Ovary (tissue), 10 donors: ENCODE measurements at places on chromosomes 2 and 18. TPM values are rescaled to one million over a fixed set of nuclear protein-coding genes. Genes with fewer than 3 reads are reported as not detected.

The SSB gene
- 88.4 TPM for total RNA-seq

DNA sequence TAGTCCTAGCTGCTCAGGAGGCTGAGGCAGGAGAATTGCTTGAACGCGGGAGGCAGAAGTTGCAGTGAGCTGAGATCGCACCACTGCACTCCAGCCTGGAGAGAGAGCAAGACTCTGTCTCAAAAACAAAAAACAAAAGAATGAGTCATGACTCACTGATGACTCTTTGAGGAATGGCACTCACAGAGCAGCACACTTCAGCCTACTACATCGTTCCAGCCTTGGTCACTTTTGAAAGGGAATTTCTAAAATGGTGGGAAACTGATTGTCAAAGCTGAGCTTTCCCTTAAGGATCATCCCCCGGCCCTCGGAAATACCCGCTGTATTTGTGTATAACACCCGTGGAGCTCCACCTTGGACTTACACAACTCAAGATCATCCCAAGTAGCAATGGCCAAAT is 217.3 kb upstream of the HS6ST1 start:
- no peak for DNase-seq

GRCh38 chr2:43557196-43557595 is 38.6 kb downstream of the THADA start:
- no peak for DNase-seq

- DNase-seq: peak; percentile 38
Observed at GRCh38 chr2:216687111-216687510, 8.2 kb downstream of the IGFBP5 start.

The NEB gene
- 0.18 TPM for total RNA-seq

The SERPINB10 gene
- total RNA-seq: not detected

DNA sequence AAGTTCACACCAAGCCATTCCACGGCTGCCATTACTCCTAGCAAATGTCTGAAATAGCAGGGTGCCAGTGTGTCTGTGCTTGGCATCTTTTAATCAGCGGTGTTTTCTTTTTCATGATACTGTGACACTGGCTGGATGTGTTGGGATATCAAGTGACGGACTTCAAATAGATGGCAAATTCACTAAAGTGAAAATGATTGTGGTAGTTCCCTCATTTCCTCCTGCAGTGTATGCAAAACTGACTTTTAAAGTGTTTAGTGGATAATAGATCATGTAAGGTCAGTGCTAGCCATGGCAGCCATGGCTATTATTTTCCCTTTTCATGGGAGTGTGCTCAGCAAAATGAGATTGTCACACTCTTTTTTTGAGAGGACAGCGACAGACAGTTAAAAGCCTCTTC is 261.5 kb upstream of the SIX3 start:
- DNase-seq: no peak

DNA sequence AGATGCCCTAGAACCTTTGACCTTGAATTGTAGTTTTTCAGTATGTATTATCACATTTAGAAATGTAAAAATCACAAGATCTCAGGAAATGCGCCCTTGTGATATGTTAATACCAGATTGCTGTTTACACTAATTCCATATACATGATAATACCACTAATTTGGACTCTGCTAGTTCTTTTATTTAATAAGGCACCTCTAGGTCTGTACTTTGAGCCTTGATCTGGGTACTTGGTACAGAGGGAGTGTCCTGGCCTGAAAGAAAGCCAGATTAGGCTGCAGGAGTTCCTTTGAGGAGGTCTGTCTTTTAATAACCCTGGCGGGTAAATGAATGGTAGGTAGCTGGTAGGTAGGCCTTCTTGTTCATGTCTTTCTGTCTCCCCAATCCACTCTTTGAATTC is 26.3 kb downstream of the PLEKHA3 start:
- DNase-seq: no peak

- DNase-seq: no peak
Observed at GRCh38 chr2:238701341-238702206, 146.3 kb upstream of the TWIST2 start.

DNA sequence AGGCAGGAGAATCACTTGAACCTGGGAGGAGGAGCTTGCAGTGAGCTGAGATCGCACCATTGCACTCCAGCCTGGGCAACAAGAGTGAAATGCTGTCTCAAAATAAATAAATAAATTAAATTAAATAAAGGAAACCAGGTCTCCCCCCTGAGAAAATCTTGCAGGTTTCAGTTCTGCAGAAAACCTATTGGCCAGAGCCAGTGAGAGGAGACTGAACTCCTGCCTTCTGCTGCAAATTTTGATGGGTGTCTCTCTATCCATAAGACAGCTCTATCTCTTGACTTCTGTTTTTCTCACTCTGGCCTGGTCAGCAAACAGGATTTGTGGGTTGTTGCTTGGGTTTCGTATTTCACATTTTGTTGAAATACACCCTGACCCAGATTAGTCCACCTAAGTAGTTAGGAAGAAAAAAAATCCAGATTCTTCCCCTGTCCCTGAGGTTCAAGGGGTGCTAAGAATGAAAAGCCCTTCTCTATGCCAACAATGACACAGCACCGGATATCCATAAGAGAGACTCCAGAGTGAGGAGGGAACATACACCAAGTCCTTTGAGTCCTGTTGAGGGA is 86.7 kb upstream of the MAP4K4 start:
- no peak for DNase-seq

The CIB4 gene
- not detected for total RNA-seq

DNA sequence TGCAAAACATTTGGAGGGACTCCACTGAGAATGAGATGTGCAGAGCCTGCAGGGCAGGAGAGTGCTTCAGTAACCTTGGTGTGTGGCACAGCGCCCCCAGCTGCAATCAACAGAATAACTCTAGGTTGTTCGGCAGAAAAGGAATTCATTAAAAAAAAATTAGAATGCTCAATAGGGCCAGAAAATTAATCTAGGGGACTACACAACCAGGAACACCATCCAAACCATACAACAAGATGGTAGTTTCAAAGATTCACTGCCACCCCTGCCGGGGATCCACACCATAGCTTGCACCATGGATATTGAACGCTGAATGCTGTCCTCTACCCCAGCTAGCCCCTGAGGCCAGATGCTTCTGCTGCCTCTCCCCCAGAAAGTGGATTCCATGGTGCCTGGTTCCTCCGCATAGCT is 50.1 kb downstream of the THUMPD2 start:
- DNase-seq: no peak

The RGPD5 gene
- 18.0 TPM for total RNA-seq

The NT5DC4 gene
- not detected for total RNA-seq

DNA sequence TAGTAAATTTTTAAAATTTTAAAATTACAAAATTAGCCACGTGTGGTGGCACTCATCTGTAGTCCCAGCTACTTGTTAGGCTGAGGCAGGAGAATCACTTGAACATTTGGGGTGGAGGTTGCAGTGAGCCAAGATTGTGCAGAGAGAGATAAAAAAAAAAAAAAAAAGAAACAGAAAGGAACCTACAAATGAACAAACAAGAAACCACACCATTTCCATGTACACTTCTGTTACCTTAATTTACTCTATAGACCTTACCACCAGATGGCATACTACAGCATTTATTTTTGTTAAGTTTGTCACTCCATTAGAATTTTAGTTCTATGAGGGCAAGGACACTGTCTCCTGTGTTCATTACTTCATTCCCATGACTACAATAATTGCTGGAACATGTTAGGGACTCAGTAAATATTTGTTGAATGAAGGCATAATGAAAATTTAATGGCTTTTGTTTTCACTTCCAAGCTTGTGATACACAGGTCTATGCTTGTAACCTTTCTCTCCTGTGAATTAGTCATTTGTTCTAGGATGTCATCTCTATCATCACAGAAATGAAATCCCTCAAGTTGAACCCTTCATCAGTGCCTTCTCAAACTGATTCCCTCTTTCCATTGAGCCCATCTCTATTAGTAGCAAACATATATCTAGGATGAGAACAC is 76.0 kb downstream of the ARHGAP15 start:
- no peak for DNase-seq

The IL36G gene
- total RNA-seq: not detected

The RAX gene
- not detected for total RNA-seq

DNA sequence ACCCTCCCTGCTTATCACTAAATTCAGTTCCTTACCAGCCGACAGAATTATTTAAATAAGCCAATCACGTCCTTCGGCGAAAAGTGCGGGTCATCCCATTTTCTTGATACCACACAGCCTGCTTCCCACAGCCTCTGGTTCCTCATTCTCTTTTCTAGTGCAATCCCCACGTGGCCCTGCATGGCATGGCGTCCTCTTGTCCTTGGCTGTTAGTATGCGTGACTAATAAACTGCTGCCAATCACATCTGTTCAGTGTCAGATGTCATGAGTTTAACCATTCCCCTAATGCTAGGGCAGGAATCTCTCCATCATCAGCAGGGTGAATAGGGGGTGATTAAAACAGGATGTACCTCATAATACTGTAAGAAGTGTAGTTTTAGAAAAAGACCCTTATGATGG is 62.8 kb upstream of the TSPYL6 start:
- no peak for DNase-seq

- DNase-seq: no peak
Observed at GRCh38 chr18:63907664-63908063, at the start of gene SERPINB10. SERPINB10 (plus strand) TSS chr18:63907958; CDS start chr18:63915511, 7,553 bp downstream.

The GNLY gene
- total RNA-seq: 5.1 TPM

GRCh38 chr2:222336442-222336841 is 37.6 kb upstream of the PAX3 start:
- no peak for DNase-seq

DNA sequence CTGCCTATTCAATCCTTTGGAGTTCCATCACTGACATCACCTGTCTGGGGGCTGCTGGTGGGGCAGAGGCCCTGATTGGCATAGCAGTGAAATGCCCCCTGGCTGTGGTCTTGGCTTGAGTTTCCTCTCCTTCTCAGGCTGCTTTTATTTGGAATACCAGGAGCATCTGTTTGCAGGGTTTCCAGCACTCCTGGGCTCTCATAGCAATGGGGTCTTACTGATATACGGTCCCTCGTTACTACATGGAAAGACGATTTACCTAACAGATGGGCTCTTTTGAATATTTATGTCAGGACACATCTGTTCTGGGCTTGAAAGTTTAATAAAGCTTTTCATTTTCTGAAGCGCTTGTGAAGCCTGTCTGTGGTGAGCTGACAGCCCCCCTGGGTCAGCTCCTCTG is 230.3 kb downstream of the SLC4A3 start:
- no peak for DNase-seq

- no peak for DNase-seq
Observed at GRCh38 chr2:8285081-8285480, 396.8 kb upstream of the ID2 start.

The CNGA3 gene
- not detected for total RNA-seq

GRCh38 chr2:199847181-199847864 is 3.7 kb downstream of the FTCDNL1 start:
- DNase-seq: no peak

- no peak for DNase-seq
Observed at GRCh38 chr2:23414106-23414505, 29.1 kb downstream of the KLHL29 start.

The TUBB8B gene
- total RNA-seq: 0.73 TPM

The PJVK gene
- 6.7 TPM for total RNA-seq

The MYO7B gene
- not detected for total RNA-seq

DNA sequence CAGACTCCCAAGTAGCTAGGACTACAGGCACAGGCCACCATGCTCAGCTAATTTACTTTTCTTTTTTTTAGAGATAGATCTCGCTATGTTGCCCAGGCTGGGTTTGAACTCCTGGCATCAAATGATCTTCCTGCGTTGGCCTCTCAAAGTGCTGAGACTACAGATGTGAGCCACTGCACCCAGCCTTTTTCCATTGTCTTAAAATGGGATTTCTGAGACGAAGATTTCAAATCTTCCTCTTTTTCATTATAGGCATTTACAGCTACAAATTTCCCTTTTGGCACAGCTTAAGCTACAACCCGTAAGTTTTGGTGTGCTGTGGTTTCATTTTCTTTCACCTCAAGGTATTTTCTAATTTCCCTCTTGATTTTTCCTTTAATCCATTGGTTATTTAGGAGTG is 8.6 kb downstream of the GNLY start:
- no peak for DNase-seq

DNA sequence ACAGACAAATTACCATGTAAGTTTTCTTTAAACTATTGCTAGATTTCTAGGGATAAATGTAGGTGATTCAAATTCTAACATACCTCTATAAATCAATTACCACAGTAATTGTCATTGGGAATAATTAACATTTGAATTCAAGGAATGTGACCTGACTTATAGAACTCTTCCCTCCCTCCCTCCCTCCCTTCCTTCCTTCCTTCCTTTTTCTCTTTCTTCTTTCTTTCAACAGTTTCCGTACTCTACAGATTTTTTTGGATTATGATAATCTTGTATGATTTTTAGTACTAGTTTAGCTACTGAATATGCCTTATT is 18.2 kb upstream of the FTCDNL1 start:
- DNase-seq: no peak

GRCh38 chr2:203310688-203311436 is 17.3 kb upstream of the ABI2 start:
- DNase-seq: no peak

- DNase-seq: no peak
Observed at GRCh38 chr2:40535972-40536371, 84.1 kb upstream of the SLC8A1 start.

- peak; percentile 66 for DNase-seq
Observed at GRCh38 chr18:22167471-22168241, 1.7 kb upstream of the GATA6 start.

GRCh38 chr18:10241579-10241978 is 212.9 kb upstream of the APCDD1 start:
- no peak for DNase-seq

GRCh38 chr2:199148076-199148845 is 309.5 kb downstream of the SATB2 start:
- DNase-seq: no peak

DNA sequence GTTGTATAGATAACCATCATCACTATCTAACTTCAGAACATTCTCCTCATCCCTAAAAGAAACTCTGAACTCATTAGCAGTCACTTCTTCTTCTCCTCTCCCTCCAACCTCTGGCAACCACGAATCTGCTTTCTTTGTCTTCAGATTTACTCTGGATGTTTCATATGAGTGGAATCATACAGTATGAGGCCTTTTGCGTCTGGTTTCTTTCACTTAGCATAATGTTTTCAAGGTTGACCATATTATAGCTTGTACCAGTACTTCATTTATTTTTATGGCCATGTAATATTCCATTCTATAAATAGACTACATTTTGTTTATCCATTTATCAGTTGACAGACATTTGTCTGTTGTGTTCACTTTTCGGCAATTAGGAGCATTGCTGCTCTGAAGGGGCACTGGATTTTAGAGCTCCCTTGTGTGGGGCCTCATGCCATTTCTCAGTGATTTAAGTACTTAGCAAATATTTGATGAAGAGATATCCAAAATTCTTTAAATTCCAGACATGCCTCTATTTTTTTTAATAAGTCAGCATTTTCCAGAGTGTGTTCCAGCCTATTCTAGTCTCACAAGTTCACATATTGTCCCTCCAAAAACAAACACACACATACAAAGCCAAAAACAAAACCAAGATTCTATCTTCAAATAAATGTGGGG is 22.5 kb upstream of the MAP3K20 start:
- no peak for DNase-seq

GRCh38 chr2:180478883-180479282 is 471.8 kb upstream of the CWC22 start:
- no peak for DNase-seq

The PRKAG3 gene
- 0.11 TPM for total RNA-seq
